ENCODE measurements at places on chromosomes 2 and 18.

DNA sequence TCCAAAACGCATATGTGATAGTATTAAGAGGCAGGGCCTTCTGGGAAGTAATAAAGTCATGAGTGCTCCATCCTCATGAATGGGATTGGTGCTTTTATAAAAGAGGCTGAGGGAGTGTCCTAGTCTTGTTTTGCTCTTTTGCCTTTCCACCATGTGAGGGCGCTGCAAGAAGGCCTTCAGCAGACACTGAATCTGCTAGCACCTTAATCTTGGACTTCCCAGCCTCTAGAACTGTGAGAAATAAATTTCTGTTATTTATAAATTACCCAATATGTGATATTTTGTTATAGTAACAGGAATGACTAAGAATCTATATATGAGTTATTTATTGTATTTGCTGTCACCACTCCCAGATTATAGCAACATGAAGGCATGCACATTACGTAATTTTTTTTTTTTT is 63.5 kb downstream of the PLA2R1 start:
- peak; percentile 6 for DNase-seq

DNA sequence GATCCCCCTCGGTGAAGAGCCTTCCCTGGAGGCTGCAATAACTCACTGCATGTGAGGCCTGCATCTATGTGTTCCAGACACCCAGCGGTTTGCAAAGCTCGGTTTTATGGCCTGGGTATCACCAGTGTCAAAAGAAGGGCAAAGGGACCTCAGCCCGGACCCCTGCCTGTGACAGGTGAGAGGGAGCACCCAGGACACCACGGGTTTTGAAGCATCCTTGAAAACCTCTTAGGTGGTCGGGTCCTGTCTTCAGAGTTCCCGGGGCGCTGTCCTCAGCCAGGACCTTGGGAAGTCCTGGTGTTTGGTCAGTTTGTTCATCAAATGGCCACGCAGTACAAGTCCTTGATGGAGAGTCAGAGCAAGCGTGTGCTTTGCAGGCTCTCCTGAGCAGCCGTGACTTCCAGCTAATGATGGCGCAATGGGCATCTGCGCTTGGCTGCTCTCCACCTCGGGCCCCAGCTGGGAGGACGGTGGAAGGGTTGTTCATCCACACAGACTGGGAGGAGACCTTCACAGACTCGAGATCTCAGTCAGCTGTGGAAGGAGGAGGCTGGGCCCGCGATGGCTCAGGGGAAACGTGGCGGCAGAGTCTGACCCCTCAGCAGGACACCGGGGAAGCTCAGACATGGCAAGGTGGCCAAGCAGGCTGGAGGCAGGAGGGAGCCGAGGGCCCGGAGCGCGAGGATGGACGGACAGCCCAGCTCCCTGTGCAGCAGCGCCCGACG is 113.1 kb upstream of the GPC1 start:
- DNase-seq, result no peak

GRCh38 chr18:50199346-50199855 is 4.5 kb upstream of the MYO5B start:
- no peak for DNase-seq

DNA sequence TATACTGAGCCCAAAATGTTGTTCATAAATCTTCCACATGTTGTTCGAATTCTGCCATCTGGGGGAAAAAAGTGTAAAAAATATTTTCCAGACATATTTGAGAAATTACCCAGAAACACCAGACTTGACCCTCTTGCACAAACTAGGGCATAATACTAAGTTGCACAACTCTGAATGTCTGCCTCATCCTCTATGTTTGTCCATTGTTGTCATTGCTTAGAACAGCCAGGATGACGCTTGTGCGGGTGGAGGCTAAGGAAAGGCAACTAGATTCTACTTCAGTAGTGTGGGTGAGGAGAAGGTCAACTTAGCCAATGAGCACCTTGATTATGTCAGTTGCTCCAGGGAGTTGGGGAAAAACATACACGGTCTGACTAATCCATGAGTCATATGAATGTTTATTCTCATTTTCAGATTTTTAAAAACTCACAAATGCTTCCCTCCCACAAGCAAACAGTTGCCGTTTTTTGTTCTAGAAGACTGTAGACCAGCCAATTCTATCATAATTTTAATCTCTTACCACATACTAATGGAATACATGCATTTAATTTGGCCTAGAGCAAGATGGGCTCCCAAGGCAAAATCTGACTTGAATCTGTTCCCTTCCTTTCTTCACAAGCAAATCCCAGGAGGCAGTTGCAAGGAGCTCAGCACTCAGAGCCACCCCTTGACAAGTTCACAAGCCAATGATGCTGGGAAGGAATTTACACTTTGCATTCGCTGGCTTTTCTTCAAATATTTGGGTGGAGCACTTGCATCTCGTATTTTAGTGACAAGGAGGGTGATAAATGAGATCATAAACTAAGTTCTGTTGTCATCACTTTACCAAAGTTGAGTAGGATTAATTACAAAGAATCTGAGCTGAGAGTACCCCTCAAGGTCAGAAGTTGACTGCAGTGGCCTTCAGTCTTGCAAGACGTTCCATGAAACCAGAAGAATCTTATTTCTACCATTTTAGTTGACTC is 163.2 kb upstream of the TWIST2 start:
- peak; percentile 97 for DNase-seq

DNA sequence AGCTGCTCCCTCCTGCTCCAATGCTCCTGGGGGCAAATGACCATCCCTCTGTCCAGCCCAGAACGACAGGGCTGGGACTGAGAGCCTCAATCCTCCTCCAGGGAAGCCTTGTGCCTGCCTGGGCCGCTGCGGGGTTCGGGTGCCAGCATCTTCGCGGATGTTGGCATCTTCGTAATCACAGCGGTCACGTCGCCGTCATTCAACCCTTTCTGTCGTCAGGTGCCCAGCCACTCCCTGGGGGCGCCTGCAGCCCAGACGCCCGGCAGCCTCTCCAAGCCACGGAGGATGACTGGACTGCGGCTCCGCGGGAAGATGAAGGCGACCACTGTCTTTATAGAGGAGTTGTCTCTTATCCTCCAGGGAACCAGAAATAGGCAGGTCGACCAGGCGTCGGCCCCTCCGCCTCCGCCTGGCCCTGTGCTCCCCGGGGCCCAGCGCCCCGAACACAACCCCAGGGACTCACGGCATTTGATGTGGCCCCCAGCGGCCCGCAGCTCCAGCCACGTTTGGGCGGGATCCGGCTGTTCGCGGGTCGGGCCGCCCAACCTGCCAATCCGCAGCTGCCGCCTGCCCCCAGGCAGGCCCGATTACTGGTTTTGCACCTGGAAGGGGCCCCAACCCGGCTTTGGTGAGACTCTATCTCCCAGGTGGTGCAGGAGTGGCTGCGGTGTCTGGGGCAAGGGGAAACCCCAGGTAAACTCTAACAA is 113.9 kb downstream of the THNSL2 start:
- DNase-seq, result no peak

GRCh38 chr2:10169053-10169578 is 46.6 kb downstream of the RRM2 start:
- no peak for DNase-seq

DNA sequence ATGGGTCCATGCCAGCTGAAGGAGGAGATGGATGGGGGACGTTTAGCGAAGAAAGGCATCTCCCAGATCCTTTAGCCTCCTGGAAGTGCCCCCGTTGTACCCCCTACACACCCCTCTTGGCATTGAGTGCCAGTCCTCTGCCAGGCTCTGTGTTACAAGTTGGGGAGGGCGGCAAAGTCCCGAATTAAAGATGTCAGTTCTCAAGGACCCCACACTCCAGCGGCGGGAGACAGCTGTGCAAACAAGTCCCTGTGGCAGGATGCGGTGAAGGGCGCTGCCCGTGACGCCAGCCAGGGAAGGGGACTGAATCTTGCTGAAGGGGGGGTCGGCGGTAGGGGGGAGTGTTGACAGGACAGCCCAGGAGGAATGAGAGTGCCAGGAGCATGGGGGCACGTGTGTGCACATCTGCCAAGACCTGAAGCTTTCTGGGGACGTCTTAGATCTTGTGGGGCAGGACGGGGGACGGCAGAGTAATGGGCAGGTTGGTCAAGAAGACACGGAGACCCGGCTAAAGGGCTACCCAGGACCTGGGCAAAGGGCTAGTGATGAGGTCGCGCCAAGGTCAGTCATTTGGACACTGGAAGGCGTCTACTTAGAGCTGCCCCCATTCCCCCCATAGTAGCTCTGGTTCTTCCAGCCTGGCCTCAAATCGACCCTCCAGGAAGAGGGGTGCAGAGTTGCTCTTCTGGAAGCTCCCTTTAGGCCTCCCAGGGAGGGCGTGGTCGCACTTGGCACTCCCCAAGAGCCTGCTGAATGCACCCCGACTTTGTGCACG is 2.8 kb upstream of the CTDSP1 start:
- DNase-seq, result peak; percentile 56

- DNase-seq, result peak; percentile 41
Observed at GRCh38 chr2:103161456-103162289, 399.8 kb downstream of the TMEM182 start.

DNA sequence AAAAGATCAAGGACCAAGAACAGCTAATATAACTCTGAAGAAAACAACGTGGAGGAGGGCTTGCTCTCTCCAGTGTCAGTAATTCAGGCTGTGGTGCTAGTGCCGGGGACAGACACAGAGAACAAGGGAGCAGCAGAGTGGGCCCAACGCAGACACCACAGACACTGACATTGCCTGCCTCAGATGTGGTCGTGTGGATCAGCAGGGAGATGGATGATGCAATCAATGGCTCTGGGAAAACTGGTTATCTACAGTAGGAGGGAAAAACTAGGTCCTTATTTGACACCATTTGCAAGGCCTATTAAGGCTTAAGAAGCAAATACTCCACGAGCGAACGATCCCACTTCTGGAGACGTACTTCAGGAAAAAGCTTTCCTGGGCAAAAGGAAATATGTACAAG is 36.1 kb downstream of the HDLBP start:
- peak; percentile 54 for DNase-seq

GRCh38 chr2:27263287-27264252 is 723 bp upstream of the SLC30A3 start:
- DNase-seq, result no peak
